GM23248 (cell line): ENCODE measurements at places on chromosomes 6 and 20. TPM values are rescaled to one million over a fixed set of nuclear protein-coding genes. Genes with fewer than 3 reads are reported as not detected.

ARMH2 gene
- not detected in 2 replicates for total RNA-seq

SNX14 gene
- 70.1 and 72.4 TPM in 2 replicates for total RNA-seq

GPSM3 gene
- total RNA-seq = 5.4 and 7.7 TPM in 2 replicates

RNF146 gene
- total RNA-seq = 32.6 and 46.3 TPM in 2 replicates

C6orf163 gene
- total RNA-seq = 0.51 and 1.5 TPM in 2 replicates

RSPH4A gene
- 1.0 TPM in 1 of 2 replicates, not detected in the other for total RNA-seq

ZBTB2 gene
- total RNA-seq = 11.6 and 13.7 TPM in 2 replicates

DNA sequence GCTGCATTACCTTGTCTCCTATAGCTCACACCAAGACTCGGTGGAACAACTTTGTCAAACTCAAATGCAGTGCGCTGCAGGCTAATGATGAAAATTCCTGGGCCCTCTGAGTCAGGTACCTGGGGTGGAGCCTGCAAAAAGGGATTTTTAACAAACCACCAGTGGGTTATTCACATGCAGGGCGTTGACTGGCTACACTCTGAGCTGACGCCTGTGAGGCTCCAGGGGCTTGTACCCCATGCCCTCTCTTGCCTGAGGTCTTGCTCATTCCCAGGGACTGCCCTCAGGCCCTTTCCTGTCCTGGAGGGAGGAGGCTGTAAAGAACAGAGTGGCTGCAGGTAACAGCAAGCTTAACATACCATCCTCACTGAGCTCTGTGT lies 9.2 kb downstream of the GTSF1L start:
- DNase-seq = no peak

DNA sequence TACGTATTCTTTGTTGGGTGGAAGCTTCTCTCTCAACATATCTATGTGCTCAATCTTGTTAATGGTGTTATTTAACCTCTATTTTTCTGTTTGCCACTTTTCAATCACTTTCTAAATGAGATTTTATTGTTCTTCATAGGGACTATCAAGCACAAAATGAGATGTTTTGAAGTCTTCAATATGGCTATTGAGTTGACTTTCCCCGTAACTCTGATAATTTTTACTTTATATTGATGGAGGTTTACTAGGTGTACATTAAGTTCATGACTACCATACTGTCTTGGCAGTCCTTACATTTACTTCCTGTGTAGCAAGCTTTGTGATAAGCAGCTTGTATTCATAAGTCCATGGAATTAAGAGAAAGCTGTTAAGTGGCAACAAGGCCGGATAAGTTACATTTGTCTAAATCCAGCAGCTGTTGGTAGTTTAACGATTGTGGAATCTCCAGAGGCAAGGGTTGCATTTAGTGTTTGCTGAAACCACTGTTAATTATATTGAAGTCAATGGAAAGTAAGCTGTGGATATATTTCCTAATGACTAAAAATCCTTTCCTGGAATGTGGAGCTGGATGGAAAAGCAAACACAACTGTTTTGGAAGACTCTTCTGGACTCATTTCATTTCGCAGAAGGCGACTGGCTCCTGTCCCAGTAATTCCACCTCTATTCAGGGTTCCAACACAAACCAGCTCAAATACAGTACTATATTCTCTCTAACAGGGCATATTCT lies 57.3 kb upstream of the SMIM29 start:
- DNase-seq = no peak

DNA sequence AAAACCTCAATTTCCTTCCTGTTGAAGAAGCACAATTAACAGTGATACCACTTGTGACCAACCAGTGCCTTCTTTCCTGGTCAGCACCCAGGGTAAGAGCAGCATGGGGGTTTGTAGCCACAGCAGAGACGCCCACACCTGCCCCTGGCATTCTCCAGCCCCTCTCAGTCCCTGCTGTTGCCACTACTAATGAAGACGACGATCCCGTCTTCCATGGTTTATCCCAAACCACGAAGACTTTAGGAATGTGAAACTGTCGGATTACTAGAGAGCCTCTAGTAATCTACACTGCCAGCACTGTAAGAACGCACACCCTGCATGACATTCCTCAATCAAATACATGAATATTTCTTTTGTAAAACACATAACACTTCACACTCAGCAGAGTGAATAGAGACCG lies 60.0 kb downstream of the GINS1 start:
- no peak for DNase-seq

DNA sequence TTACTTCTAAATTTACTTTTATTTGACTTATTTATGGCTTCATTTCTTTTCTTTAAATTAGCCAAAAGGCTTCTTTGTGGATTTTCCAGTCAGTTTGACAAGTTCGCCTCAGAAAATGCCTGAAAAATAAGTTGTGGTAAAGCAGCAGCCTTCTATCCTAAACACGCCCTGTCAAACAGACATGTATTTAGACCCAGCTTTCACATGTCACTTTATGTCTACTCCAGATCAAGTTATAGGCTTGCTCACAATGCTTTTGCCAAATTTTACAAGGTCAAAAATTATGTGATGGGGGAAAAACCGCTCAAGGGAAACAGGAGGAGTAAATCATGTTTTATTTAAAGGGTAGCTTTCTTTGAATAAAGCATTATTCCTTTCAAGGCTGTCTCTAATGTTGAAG lies 615.0 kb downstream of the HDGFL1 start:
- DNase-seq = no peak

GRCh38 chr20:19741924-19742323 lies 16.1 kb upstream of the RIN2 start:
- peak; percentile 41 for DNase-seq

DNA sequence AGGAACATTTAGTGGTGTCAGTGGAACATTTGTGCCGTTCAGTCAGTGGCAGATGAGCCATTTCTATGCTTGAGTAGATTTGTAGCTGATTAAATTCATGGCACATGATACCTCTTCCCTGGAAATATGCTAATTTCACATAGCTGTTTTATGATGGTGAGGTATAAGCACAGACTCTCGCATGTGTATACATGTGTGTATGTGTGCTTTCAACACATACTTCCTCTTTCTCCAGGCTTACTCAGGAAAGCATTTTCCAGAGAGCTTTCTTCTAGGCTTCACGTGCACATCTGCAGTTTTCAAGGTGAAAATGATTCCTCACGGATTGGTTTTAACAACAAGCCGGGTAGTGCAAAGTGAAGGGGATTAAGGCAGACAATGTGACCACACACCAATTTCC lies 396.5 kb downstream of the HDGFL1 start:
- no peak for DNase-seq

GRCh38 chr20:11454966-11455799 lies 462.5 kb upstream of the BTBD3 start:
- peak; percentile 74 for DNase-seq

DNA sequence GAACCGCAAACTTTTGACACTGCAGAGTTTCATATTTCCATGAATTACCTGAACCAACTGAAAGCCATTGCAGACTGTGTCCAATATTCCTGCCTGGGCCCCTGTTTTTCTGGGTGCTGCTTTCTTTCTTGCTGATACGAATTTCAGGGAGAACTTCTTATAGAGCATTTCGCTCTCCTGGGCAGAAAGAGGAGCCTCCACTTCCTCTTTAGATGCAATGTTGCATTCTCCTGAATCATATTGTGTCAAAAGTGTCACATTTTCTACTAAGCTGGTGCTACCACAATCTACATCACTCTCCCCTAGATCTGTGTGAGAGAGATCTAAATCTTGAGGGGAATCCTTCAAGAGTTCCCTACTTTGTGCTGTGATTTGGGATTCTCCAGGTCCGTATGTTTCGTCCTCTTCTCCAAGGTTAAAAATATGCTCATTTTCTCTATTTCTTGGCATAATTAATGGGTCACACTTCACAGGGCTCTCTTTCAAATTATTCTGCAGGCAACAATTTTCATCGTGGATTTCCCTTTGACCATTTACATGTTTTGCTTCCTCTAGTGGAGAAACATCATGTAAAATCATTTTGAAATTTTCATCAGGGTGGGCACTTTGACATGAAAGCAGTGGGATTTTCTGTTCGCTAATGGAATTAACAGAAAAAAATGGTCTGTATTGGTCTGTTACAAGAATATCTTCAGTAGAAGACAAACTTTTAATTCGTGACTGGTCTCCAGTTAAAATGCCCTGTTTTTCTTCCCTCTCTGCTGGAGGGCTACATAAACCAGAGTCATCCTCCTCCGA lies 102.3 kb downstream of the DST start:
- DNase-seq = no peak

DNA sequence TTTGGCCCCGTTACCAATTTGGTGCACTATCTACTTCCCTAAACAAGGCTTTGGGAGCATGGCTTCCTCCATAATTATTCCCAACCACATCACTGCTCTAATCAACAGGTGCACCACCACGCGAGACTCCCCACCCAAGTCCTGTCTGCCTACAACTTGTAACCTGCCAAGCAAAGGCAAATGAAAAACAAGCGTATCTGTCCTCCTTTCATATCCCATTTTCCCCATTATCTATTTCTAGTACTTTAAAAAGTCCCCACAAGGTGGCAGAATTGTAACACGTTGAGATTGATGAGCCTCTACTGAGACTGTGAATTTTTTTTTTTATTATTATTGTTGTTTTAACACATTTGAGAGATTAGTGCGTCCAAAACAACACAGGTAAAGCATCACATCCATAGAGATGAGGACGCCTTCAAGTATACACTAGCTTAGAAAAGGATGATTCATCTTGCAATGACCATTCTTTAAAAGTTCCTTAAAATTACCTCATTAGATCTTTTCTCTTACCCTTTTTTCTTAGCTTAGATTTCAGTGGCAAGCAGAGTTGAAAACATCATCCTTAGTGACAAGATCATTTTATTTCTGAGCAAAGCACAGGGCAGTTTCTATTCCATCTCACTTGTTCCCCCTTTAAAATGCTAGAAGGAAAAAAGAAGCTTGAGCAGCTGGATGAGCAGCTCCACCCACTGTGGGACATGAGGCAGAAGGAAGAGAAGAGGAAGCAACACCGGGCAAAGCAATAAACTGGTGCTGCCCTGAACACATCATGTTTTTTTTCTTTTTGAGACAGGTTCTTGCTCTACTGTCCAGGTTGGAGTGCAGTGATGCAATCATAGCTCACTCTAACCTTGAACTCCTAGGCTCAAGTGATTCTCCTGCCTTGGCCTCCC lies 210.8 kb downstream of the ARHGAP18 start:
- peak; percentile 72 for DNase-seq

GRCh38 chr20:62728028-62728780 lies 19.6 kb downstream of the NTSR1 start:
- DNase-seq = no peak

DNA sequence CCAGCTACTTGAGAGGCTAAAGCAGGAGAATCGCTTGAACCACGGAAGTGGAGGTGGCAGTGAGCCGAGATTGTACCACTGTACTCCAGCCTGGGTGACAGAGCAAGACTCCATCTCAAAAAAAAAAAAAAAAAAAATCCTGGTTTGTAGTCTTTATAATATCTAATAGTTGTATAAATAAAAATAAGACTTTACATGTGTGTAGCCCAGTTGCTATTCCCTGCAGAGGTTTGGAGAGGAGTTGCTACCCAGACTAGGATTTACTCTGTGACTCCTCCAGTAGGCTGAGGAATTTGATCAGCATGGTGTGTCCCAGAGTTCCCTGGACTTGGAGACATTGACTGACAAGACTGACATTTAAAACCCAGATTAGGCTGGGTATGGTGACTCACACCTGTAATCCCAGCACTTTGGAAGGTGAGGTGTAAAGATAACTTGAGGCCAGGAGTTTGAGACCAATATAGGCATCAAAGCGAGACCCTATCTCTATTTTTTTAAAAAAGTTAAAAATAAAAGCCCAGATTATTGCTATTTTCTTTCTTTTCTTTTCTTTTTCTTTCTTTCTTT lies 10.2 kb downstream of the CHMP4B start:
- DNase-seq = no peak
